Stimulated activated CD8-positive, alpha-beta memory T cell treated with anti-CD3 and anti-CD28 coated beads, Interleukin-12 subunit alpha, Interleukin-12 subunit beta, amount 100 ng/mL, for 1 hour (primary cell): ENCODE measurements at places on chromosomes 1 and 21.

DNA sequence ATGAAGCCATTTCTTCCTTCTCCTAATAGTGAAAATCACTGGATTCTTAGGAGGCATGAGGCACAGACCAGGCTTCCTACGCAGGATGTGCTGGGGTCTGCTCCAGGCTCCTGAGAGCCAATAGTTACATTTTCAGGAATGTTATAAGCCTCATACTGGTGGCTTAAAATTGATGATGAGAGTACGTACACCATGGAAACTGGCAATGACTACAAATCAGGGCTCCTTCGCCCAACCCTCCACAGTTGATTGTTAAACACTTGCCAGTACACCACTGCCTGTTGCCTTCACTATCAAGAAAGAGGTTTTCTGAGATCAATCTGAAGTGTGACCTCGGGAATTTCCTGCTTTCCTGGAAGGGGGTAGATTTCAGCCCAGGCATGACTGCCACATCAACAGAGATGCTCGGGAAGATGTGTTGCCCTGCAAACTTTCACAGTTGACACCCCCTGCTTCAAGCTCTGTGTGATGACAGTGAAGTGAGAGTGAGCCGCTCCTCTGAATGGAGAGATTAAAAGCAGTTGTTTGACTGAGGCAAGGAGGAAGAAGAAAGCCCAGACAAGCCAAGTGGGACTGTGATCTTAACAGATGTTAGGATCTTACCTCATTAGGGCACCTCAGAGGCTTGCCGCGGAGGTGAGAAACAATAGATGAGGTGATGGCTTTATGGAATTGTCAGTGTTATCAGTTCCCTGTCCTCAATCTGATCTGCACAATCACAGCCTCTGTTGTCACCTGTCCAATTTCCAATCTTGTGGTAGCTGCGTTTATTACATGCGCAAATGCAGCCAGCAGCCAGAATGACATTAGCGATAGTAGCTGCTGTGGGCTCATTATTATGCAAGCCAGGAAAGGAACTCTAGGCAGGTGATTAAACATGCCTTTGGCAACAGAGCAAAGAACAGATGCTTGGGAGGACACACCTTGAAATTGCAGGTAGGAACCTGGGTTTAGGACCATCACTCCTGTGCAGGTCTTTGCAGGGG is 277.3 kb downstream of the KAZN start:
- no peak for DNase-seq

DNA sequence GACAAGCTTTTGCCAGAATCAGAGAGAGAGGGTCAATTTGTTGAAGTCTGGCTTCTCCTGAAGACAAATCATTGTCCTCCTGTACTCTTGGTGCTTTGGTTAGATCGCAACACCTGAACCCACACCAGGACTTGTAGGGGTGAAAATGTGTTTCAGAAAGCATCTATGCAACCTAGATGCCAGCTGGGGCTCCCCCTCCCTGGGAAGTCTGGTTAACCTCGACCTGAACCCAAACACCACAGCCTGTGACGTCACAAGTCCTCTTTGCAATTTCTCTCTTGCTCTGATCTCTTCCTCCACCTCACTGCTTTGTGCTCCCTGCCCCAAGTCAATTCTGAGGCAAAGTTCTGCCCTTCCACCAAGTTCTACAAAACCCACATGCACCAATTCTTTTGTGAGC is 42.8 kb upstream of the USP24 start:
- DNase-seq = peak; percentile 40

GRCh38 chr1:115074839-115075534 is 14.3 kb downstream of the TSPAN2 start:
- DNase-seq = no peak

GRCh38 chr1:222224156-222224555 is 323.7 kb downstream of the HHIPL2 start:
- no peak for DNase-seq

- no peak for DNase-seq
These were observed 8.4 kb downstream of the C1orf115 start for GRCh38 chr1:220698607-220699016.

DNA sequence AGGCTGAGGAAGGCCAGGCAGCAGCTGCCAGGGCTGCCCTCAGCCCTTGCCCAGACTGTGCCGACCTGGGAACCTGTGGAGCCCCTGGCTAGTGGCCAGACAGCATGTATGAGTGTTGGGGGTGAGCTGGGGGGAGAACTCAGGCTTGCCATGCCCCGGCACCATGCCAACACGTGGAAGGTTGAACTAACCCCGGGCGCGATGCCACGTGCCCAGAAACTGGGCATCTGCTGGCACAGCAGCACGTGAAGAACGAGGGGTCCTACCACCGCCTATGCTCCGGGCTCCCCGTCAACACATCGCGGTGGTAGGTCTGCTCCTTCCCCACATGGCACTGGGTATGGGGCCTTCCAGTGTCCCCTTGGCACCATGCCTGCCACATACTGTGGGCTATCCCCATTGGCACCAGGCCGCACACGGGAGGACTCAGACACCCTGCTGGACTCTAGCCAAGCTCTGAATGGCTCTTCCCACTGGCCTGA is 68.7 kb downstream of the CASZ1 start:
- no peak for DNase-seq

DNA sequence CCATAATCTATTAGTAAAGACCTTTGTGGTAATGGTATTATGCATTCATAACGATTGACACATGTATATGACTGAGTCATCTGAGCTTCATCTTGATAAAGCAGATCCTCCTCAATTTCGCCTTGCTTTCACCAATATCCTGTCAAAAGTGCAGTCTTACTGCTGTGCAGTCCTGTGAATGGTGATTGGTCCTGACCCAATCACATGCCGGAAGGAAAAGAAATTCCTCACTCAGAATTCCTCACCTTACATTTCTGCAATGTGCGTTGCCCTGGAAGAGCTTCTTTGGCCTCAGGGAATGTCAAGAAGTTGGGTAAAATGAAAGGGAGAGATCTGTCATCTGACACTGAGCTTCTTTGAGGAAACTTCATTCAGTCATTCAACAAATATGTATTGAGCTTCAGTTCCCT is 121.0 kb upstream of the TSPAN2 start:
- DNase-seq = no peak

DNA sequence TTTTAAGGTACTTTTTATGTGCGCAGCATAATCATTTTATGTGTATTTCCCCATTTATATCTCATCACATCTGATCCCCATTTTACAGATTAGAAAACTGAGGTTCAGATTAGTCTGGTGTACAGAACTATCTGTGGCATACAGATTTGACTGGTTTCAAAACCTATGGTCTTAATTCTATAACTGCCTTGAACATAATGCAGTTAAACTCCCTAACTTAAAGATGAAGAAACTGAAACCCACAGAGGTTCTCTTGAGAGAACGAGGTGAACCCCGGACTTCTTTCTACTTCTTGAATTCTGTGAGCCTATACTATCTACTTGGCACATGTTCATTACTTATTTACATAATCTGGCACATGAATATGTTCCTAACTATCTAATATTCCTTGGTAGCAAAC is 479.1 kb downstream of the AGBL4 start:
- no peak for DNase-seq

DNA sequence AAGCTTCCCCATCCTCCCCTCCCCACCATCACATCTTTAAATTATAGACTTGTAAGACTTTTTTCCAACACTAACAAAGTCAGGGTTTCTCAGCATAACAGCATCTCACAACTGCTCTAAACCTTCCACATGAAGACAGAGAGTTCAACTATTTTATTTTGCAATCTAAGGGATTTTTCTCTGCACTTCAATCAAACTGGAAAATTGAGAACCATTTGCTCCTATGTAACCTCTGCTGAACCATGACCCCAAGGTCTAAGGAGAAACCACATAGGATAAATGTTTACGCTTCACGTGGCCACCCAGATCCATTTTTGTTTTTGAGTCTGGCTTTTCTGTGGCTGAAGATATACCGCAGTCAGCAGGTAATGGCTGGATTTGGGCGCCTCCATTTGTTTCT is 13.2 kb downstream of the ERRFI1 start:
- no peak for DNase-seq

DNA sequence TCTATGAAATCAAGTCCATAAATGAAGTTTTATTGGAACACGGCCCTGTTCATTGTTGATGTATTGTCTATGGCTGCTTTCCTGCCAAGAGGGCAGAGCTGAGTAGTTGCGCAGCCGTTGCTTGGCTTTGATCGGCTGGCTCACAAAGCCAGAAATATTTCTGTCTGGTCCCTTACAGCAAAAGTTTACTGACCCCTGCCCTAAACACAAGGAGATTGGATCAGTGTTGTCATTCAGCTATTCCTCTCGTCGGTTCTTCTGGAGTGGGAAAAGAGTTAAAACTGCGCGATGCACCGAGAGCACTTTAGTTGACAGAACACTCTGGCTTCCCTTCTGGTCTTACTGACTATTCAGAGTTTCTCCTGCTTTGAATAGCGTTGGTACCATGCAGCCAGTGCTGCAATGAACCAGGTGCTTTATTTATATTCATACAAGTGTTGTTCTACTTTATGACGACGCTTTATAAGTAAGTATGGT is 868 bp downstream of the ZBTB40 start:
- no peak for DNase-seq

GRCh38 chr1:200035956-200036618 is 8.6 kb downstream of the NR5A2 start:
- no peak for DNase-seq

DNA sequence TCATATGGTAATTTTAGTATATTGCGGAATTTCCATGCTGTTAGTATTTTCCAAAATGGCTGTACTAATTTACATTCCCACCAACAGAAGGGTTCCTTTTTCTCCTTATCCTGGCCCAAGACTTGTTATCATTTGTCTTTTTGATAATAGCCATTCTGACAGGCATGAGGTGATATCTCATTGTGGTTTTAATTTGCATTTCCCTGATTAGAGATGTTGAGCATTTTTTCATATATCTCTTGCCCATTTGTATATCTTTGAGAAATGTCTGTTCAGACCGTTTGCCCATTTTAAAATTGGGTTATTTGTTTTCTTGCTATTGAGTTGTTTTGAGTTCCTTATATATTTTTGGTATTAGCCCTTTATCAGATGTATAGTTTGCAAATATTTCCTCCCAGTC is 14.0 kb downstream of the CAPZA1 start:
- DNase-seq = no peak

- no peak for DNase-seq
These were observed 2.3 kb downstream of the SPEN start for GRCh38 chr1:15849775-15850324.
